ENCODE measurements at places on chromosomes 12 and 14. TPM values are rescaled to one million over a fixed set of nuclear protein-coding genes. Genes with fewer than 3 reads are reported as not detected.

DNA sequence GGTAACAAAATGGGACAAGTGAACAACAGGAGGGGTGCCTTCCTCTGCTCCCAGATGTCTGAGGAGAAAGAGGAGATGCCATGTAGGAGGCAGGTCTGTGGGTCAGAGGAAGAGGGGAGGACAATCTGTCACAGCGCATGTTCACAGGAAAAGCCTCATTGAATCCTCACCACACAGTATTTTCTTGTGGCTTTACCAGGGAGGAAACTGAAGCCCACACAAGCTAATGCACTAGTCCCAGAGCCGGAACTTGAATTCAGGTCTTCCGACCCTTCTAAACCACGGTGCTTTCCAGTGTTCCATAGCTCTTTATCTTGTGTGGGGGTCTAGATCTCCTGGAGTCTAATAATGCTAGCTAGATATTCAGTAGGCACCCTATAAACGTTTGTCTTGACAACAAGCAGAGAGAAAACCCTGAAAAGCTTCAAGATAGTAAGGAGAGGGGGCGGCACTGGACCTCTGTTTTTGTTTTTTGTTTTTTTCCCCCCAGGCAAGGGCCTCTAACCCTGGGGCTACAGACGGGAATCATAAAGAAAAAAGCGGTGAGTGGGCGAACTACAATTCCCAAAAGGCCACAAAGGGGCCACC, 371 bp upstream of the SHMT2 start:
- peak; percentile 13 for DNase-seq

REM2 gene
- 0.07 TPM for polyA plus RNA-seq

GRCh38 chr12:40144023-40144422, 38.1 kb upstream of the SLC2A13 start:
- DNase-seq: no peak

- DNase-seq: peak; percentile 60
Measured at GRCh38 chr14:92651758-92652406, 96.5 kb downstream of the LGMN start.

GRCh38 chr12:21715386-21715785, 57.7 kb upstream of the LDHB start:
- DNase-seq: no peak

DNA sequence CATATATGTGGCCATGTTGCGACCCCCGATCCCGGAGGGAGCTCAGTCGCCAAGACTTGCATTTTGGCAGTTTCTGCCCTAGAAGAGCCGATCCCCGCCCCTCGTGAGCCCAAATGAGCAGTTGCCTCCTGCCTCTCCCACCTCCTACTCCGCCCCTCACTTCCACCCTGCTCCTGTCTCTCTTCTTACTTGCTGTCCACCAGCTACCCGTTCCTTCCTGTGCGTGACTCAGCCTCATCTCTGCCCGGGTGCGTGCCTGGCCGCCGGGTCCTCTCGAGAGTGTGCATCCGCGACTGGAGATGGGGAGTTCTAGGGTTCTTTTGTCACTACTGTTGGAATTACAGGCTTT, 585 bp downstream of the GPATCH2L start:
- peak; percentile 80 for DNase-seq

DNA sequence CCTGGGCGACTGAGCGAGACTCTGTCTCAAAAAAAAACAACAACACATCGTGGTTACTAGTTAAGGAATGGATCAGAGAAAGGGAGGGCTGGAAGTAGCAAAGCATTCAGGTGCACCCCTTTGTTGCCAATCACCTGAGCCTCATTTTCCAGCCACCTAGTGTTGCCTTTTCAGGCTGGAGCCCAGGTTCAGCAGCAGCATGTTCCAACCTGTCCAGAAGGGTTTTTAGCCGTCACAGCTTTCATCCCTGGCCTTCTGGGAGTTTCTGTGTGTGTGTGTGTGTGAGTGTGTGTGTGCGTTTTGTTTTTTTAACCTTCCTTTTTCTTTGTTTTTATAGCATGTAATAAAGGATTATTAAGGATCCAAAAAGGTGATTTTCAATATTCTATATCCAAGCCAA, 121.1 kb upstream of the ATF1 start:
- DNase-seq: no peak

ATL1 gene
- polyA plus RNA-seq: 1.4 TPM

DNA sequence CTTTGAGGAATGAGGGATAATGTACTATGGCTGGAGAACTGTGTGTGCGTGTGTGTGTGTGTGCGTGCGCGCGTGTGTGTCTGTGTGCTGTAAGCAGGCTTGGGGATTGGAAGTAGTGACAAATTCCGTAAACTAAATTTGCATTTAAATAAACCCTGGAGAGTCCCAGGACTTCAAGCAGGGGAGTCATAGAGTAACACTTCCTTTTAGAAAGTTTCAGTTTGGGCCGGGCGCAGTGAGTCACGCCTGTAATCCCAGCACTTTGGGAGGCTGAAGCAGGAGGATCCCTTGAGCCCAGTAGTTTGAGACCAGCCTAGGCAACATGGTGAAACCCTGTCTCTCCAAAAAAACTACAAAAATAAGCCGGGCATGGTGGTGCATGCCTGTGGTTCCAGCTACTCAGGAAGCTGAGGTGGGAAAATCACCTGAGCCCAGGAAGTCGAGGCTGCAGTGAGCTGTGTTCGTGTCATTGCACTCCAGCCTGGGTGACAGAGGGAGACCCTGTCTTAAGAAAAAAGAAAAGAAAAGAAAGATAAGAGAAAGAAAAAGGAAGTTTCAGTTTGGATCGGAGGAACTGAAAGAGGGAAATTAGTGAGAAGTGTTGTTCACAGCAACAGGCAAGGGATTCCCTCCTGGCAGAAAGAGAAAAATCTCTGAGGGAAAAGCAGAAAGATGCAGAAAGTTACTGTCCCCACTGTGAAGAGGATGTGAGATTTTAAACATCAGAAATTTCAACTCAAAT, 222.7 kb upstream of the SOX5 start:
- DNase-seq: no peak

GRCh38 chr14:23538050-23538718, 13.4 kb downstream of the ZFHX2 start:
- no peak for DNase-seq

GRCh38 chr12:40017488-40017887, 88.4 kb downstream of the SLC2A13 start:
- no peak for DNase-seq

AEBP2 gene
- 11.9 TPM for polyA plus RNA-seq
